ENCODE measurements at places on chromosomes 12 and 14. TPM values are rescaled to one million over a fixed set of nuclear protein-coding genes. Genes with fewer than 3 reads are reported as not detected.

Gene TXNDC16
- total RNA-seq = 3.5 TPM

Gene TEX22
- total RNA-seq = 0.15 TPM

Gene DGLUCY
- total RNA-seq = 51.5 TPM

Gene ZNF605
- 10.5 TPM for total RNA-seq

Gene NELL2
- total RNA-seq = under 0.01 TPM

Gene PITPNM2
- 3.6 TPM for total RNA-seq

Gene SLC17A8
- not detected for total RNA-seq

Gene RHEBL1
- 1.6 TPM for total RNA-seq

Gene MYRFL
- total RNA-seq = not detected

Gene SIRT4
- 1.3 TPM for total RNA-seq

Gene KRT3
- not detected for total RNA-seq

All from epithelial cell of umbilical artery (primary cell).